ENCODE measurements at places on chromosomes 6 and 20.

DNA sequence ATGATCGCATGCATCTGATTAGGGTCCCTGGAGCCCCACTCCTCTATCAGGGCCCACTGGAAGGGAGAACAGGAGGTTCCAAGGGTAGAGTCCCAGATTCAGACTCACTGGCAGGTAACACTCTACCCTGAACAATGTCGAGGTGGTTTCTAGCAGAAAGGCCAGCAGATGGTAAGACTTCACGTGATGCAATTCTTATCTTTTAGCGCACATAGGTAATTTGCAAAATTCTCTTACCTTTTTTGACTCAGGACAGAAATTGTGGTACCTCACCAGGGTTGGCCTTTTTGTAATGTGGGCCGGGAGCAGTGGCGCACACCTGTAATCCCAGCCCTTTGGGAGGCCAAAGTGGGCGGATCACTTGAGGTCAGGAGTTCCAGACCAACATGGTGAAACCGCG lies 228.1 kb upstream of the JARID2 start:
- DNase-seq = no peak

- no peak for DNase-seq
Observed at GRCh38 chr6:55654445-55654844, 75.5 kb upstream of the HMGCLL1 start.

DNA sequence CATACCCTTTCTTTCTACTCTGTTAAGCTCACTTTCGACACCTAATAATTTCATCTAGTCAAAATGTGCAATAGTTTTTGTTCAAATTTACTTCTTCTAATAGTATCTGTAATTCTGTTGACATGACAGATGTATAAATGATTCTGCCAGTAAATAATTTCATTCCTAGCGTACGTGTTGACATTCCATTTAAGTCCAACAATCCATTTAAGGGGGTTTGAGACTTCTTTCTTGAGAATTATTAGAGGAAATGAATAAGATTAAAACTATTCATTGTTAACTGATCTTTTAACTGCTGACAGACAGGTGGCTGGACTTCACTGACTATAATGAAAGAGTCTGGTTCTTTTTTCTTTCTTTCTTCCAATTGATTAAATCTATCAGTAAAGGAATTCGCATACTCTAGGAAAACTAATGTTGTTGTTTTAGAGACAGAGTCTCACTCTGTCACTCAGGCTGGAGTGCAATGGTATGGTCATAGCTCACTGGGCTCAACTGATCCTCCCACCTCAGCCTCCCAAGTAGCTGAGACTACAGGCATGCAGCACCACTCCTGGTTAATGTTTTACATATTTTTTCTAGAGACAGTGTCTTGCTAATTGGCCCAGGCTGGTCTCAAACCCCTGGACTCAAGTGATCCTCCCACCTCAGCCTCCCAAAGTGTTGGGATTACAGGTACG lies 55.9 kb downstream of the MAP3K5 start:
- no peak for DNase-seq

- peak; percentile 73 for DNase-seq
Observed at GRCh38 chr6:44221291-44221960, 2.0 kb upstream of the SLC29A1 start.

- DNase-seq = peak; percentile 75
Observed at GRCh38 chr6:2764610-2765165, 505 bp upstream of the WRNIP1 start.

DNA sequence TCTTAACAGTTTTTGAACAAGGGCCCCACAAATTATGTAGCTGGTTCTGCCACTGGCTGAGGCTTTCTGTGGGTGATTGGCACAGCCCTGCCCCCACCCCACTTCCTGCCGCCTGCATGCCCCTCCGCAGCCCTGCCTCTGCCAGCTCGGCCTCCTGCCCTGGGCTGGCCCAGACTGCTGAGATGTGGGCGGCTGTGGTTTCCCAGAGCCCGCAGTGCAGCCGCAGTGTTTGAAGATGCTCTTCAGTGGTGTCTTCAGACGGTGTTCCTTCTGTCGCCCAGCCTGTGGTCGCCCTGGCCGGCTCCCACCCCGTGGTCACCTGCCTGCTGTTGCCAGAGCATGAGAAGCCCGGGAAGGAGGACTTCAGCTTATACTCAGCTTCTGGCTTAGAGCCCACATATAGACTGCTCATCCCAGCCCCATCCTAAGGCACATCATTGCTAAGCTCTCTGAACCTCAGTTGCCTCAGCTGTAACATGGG lies 154.3 kb downstream of the VEGFA start:
- no peak for DNase-seq

- no peak for DNase-seq
Observed at GRCh38 chr20:20414640-20415220, 46.8 kb downstream of the INSM1 start.

GRCh38 chr6:16683641-16684194 lies 77.5 kb downstream of the ATXN1 start:
- DNase-seq = no peak

- no peak for DNase-seq
Observed at GRCh38 chr20:24627291-24627690, 157.9 kb downstream of the SYNDIG1 start.

DNA sequence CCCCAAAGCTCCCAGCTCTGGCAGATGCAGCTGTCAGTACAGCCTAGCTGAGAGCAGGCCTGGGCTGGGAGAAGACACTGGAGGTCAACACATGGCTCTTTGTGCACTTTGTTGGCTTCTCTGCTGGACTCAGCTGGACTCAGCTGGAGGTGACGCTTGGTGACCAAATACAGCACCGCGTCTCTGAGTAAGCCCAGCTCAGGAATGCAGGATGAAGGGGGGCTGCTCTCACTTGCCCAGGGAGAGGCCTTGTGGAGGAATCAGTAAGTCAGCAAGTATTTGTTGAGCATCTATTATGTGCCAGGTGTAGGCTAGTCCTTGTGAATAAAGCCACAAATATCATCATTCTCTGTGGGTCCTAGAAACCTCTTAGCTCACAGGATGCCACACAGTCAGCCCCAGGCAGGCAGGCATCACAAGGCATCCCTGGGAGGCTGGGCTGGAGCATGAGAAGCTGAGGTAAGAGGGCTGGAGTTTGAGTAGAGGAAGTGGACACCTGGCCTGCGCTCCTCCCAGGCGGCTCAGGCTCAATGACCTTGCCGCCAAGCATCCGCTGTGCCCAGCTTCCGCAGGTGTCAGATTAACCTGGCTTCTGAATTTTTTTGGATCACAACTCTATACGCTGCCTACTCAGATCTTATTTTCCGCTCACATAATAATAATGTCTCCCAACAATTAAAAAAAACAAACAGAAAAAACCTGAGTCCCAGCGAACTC lies 95.4 kb downstream of the TMEM170B start:
- DNase-seq = no peak

- no peak for DNase-seq
Observed at GRCh38 chr6:127341471-127342202, 1.8 kb downstream of the ECHDC1 start.

- DNase-seq = no peak
Observed at GRCh38 chr20:57526885-57527460, 2.0 kb upstream of the CTCFL start.

DNA sequence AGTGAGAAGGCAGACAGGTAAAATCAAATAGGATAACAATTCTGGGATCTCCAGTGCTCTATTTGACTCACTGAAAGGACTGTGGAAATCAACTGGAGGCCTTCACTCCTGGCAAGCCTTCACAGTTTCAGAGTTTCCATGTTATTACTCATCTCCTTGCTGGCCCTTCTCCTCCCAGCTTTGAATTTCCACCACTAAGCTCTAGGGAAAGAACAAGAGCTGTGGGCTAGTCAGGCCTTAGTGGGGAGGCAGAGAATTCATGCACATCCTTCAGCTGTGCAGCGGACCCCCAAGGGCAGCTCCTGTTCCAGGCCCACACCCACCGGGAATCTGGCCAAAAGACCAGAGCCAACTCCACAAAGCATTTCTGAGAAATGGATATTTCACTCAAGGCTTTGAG lies 26.0 kb downstream of the MYLIP start:
- no peak for DNase-seq

DNA sequence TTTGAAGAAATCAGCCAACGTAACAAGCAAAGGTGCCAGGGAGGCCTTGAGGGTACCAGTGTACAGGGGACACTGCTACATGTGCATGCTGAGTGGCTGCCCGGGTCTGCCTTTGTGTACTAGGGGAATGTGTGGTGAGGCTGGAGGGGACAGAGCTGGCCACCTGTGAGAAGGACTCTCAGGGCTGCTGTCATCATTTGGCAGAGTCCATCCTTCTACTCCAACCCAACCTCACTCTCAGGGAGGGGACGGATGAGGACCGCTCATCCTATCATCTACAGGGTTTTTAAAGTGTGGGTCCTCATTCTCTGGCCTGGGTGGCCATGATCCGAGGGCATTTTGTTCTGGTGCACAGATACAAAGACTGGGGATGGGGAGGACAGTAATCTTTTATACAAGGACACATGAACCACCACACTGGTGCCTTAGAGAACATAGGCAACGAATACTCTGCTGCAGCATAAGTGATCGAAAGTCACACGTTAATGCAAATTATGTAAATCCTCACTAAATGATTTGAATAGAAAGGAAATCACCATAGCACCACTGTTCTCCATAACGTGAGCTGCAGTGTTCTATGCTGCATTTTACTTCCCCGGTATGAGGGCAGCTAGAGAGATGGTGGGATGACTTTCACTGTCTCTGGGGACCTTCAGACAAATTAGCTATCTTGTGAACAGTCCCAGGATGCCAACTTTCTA lies 181.4 kb downstream of the GMPR start:
- no peak for DNase-seq

DNA sequence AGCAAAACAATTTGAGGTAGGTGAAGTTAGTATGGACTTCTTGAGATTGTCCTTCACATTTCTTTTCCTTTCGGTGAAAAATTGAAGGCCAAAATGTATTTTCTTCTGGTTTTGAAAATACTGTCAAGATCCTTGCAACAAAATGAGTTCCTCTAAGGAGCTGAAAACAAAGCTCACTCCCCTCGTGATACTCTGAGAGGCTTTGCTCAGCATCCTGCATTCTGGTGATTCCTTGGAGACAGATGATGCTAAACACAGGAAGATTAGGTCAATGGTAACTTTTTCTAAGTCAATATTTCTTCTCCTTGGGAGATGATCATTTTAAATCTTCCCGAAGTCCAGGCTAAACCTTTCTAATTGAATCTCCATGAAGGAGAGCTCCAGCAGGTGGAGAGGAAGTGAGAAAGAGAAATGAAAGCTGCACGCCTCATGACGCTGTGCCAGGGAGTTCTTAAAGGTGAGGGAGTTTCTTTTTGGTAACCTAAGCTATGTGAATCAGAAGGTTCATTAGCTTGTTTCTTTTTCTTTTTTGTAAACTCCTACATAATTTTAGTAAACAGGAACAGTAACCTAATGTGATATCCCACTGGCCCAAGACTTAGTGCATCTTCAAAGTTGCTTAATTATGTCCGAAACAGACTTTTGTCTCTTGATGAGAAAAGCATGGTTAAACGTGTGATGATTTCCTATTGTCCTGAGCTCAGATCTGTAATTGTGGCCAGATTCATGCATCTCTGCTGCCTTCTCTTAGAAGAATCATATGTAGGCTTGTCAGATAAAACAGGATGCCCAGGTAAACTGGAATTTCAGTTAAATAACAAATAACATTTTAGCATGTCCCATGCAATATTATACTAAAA lies 15.0 kb downstream of the ESR1 start:
- DNase-seq = no peak

GRCh38 chr6:154440022-154440421 lies 70.5 kb downstream of the CNKSR3 start:
- DNase-seq = no peak

- no peak for DNase-seq
Observed at GRCh38 chr6:5443491-5443890, 182.2 kb downstream of the FARS2 start.

DNA sequence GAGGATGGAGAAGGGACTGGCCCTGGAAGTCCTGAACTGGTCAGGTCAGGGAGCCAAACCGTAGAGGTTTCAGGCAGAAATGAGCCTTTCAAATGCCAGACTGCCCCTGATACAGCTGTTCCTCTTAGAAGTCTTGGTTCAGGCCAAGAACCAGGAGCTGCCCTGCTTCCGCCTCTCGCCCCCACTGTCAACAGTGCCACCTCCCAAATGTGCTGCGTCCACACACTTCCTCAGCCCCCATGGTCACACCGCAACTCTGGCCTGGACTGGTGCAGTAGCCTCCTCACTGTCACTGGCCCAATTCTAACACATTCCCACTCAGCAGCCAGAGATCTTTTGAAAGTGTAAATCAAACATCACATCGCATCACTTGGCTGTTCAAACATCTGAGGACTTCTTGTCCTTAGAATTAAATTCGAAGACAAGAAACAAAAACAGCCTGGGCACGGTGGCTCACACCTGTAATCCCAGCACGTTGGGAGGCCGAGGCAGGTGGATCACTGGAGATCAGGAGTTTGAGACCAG lies 69.7 kb downstream of the STK35 start:
- no peak for DNase-seq

- DNase-seq = no peak
Observed at GRCh38 chr20:35776513-35777101, 4.8 kb downstream of the PHF20 start.

- no peak for DNase-seq
Observed at GRCh38 chr6:151757506-151757955, 50.0 kb upstream of the ESR1 start.

GRCh38 chr6:83430611-83431544 lies at the start of gene ME1:
Gene ME1 (minus strand): TSS chr6:83431051. CDS start chr6:83430954, 97 bp downstream.
- peak; percentile 77 for DNase-seq

GRCh38 chr6:136643850-136644596 lies 93.8 kb upstream of the MAP7 start:
- DNase-seq = peak; percentile 47

DNA sequence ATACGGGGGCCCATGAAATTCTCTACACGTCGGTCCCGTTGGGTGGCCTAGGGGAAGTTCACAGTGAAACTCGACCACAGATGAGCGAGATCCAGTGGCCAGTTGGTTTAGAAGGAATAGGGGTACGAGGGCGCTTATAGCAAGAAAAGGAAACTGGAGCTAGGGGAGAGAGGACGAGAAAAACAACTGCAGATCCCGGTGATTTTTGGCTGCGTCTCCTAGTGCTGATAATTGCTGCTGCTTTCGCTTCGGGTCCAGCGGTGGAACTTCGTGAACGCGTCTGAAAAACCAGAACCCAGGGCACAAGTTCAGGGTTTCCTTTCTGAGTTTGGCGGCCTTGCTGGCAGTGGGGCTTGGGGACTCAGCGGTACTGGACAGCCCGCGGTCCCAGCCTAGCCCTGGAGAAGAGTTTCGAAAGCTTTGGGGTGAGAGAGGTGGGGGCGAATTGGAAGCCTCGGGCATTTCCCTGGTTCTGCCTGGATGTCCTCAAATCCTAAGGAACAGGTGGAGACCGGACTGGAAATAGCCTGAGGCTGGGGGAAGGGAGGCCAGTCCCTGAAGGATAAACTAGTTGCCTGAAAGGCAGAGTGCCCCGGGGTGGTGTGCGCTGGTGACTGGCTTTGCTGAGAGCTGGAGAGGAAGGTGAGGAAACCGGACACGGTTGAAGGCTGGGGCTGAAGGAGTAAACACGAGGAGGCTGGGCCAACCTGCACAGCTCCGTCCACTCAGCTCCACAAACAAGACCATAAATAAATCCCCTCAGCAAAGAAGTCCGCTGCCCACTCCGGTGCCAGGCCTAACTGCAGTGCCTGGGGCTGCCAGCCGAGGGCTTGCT lies 793 bp downstream of the GMPR start:
- DNase-seq = no peak
